ENCODE measurements at places on chromosomes 13 and 19.

GRCh38 chr19:55208880-55209692, at the start of gene PTPRH:
PTPRH (minus strand) TSS chr19:55209501; CDS start chr19:55209433, 68 bp downstream.
- DNase-seq, result peak; percentile 25

DNA sequence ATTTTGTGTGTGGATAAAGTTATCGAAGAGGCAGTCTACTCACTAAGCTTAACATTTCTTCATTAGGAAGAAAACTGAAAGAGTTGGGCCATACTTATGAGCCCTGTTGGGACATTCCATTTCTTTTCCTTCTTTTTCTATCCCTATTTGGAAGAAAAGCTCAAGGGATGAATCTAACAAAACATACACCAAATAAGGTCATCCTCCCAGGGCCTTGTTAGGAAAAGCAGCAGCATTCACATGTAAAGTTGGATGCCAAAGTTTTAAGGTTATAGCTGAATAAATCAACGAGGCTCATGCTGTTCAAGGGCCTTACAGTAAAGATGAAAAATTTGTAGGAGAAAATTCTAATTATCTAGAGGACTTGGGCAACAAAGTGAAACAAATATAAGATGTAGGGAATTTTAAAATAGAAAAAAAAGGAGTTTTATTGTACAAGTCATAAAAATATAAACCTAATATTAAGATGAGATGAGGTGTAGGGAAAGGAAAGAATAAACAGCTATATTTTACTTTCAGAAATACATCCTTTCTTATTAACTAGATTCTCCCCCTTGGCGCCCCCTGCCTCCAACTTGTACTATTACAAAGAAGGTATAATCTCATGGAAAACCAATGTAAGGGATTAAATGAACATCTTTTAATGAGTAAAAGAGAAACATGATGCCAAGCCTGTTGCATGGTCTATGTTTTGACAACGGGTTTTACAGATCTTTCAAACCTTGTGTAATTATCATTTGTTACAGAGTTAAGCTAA, 160.4 kb downstream of the PCDH20 start:
- no peak for DNase-seq

DNA sequence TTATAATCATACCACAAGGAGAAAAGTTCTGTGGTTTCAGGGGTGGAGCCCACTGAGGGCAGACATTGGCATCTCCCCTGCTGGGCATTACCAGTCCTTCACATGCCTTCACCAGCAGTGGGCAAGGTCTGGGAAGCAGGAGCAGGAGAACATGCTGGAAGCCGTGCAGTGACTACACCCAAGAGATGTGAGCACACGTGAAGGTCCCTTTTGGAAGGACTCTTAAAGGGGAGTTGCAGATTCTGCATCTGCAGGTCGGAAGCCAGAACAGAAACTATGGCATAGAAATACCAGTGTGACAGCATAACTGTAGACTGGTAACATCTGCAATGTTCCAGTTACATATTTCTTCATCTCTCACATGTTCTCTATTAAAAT, 26.9 kb upstream of the KL start:
- no peak for DNase-seq

- DNase-seq, result no peak
Measured at GRCh38 chr13:34369931-34370330, 552.0 kb downstream of the RFC3 start.

GRCh38 chr13:74771964-74772363, 637.8 kb upstream of the KLF12 start:
- DNase-seq, result no peak

DNA sequence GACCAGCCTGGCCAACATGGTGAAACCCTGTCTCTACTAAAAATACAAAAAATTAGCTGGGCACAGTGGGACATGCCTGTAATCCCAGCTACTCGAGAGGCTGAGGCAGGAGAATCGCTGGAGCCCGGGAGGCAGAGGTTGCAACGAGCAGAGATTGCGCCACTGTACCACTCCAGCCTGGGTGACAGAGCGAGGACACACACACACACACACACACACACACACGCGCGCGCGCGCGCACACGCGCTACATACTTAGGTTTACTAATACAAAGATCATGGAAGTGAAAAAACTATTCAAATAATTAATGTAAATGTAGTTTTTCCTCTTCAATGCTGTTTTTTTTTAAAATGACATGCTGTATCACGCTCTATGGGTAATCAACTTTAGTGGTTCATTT, 58.5 kb upstream of the ZDHHC20 start:
- DNase-seq, result no peak

DNA sequence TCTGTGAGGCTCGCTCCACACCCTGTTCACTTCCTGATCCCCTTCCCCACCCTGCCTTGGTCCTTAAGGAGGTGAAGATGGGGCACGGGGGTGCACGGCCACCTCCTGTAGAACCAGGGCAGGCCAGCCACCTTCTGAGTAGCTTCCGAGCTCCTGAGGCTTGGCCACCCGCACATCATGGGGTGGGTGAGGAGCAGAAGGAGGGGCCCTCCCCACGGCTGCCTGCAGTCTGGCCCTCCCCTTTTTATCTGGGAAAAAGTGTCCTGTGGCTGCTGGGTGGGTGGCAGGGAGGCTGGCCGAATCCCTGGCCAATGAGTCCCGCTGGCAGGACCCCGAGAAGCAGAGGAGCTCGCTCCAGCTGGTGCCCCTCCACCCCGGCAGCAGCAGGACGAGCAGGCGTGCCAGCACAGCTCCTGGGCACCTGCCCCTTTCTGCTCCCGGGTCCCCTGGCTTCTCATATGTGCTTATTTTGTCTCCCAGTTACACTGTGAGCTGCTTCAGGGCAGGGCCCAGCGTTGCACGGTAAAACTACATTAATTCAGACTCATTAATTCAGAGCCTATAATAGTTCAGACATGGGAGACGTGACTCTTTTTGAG, 135.0 kb downstream of the KDM4B start:
- no peak for DNase-seq

DNA sequence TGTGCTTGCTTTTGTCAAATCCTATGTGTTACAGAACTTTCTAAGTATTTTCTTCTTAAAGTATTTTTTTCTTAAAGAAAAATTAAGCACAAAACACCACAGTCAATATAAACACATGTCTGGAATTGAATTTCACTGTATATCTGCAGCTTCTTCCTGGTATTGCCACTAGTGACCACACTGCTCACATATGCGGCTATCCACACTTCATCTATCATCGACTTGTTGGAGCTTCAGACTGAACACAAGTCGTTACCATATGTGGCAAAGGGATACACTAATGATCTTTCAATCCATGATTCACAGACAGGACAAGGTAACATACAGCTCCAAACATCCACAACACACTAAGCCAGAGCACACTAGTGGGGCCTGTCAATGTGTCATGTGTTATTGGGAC, 498.4 kb upstream of the ARGLU1 start:
- no peak for DNase-seq

GRCh38 chr13:109906976-109907375, 120.6 kb upstream of the IRS2 start:
- DNase-seq, result no peak

- no peak for DNase-seq
Measured at GRCh38 chr13:22592515-22592914, 588.3 kb upstream of the SGCG start.

GRCh38 chr13:91596842-91597241, 198.4 kb downstream of the GPC5 start:
- DNase-seq, result no peak

DNA sequence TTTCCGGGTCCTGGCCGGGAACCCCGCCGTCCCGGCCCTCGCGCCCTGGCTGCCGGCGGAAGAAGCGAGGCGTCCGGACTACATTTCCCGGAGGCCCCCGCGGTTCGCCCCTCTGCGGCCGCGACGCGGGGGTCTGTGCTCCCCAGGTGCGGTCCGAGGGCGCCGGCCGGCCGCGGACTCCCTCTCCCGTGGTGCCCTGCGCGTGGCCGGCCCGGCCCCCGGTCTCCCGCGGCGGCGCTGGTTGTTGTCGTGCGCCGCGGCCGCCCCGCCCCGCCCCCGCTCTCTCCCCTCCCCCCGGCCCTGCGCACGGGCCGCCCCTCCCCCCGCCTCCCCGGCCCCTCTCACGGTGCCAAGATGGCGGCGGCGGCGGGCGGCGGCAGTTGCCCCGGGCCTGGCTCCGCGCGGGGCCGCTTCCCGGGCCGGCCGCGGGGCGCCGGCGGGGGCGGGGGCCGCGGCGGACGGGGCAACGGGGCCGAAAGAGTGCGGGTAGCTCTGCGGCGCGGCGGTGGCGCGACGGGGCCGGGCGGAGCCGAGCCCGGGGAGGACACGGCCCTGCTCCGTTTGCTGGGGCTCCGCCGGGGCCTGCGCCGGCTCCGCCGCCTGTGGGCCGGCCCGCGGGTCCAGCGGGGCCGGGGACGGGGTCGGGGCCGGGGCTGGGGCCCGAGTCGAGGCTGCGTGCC, at the start of gene KMT2B:
TSS of gene KMT2B (plus strand) at position 339 of the 680 bp plus-strand sequence. CDS start at position 355, 16 bp downstream.
- no peak for DNase-seq

DNA sequence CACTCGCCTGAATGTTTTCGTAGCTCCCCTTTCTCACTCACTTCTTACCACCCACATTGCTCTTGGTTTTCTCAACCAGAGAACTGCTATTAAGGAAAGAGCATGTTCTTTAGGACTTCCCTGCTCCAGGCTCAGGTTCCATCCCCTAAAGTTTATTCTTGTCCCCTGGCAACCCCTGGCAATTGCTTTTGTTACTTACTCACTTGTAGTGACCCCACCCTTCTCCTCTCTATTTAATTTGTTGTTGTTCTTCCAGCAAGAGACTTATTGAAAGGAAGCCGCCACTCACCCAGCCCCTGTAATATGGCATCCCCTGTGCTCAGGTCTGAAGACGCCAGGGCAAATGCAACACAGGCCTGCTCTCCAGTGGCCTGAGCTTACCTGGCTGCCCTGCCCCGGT, 233.7 kb upstream of the SOX21 start:
- DNase-seq, result no peak

DNA sequence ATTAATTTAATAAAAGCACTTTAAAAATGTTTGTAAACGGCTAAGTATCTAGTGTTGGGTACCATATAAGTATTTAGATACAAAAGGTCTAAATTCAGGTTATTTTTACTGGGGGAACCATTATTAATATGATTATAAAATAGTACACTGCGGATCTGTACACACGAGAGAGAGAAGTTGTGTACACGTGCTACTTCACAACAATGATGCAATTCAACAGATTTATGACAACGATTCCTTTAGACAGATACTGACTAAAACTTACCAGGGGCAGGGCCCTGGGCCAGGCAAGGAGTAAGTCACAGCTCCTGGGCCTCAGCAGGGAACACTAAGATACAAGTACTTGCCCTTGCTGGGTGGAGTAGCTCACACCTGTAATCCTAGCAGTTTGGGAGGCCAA, 29.1 kb upstream of the TPTE2 start:
- no peak for DNase-seq

- no peak for DNase-seq
Measured at GRCh38 chr19:16830679-16831078, 1.5 kb downstream of the SIN3B start.

DNA sequence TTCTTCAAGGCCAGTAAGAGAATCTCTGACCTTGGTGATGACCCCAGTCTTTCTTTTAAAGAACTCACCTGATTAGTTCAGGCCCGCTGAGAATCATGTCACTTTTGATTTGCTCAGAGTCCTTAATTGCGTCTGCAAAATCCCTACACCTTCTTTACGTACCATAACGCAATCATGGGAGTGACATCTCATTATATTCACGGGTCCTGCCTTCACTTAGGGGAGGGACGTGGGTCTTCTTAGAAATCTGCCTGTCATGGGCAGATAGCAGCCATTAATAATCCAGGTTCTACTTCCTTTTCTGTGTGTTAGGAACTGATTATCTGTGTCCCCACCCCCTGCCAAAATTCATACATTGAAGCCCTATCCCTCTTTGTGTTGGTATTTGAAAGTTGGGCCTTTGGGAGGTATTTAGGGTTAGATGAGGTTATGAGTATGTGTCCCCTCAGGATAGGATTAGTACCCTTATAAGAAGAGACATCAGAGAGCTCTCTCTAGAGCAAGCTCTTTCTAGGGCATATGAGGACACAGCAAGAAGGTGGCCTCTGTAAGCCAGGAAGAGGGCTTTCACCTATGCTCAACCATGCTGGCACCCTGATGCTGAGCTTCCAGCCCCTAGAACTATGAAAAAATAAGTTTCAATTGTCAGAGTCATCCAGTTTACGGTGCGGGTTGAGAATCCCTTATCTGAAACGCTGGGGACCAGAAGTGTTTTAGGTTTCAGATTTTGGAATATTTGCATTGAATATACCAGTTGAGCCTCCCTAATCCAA, 9.9 kb downstream of the TPP2 start:
- DNase-seq, result no peak

GRCh38 chr13:25625414-25625813, 253.6 kb downstream of the ATP8A2 start:
- DNase-seq, result no peak

DNA sequence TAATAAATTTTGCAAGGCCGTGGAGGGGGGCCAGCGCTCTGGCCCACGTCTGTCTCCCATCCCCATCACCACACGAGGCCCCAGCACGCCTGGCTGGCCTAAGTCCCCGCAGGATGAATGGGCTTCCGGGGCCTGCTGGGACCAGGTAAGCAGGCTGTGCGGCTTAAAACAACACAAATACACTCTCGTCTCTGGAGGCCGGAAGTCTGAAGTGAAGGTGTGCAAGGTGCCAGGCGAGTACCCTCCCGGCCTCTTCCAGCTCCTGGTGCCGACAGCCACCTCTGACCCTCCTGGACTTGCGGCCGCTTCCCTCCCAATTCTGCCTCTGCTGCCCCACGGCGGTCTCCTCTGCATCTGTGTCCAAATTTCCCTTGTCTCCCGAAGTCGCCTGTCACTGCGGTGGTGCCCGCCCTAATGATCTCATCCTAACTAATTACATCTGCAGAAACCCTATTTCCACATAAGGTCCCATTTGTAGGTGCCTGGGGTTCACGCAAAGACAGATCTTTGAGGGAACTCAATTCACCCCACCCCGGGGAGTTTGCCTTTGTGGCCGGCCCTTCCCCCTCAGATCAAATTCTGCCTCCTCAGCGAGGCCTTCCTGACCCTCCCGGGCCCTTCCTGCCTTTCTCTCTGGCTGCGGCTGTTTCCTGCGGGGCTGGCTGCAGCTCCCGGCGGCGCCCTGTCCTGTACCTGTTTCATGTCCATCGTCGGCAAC, 8.1 kb upstream of the PTBP1 start:
- DNase-seq, result no peak

DNA sequence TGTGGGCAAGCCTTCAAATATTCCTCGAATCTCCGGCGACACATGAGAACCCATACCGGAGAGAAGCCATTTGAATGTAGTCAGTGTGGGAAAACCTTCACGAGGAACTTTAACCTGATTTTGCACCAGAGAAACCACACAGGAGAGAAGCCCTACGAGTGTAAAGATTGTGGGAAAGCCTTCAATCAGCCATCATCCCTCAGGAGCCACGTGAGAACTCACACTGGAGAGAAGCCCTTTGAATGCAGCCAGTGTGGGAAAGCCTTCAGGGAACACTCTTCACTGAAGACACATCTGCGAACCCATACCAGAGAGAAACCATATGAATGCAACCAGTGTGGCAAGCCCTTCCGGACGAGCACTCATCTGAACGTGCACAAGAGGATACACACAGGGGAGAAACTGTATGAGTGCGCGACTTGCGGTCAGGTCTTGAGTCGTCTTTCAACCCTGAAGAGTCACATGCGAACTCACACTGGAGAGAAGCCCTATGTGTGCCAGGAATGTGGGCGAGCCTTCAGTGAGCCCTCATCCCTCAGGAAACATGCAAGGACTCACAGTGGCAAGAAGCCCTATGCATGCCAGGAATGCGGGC, 28.8 kb downstream of the ZNF333 start:
- DNase-seq, result no peak

- DNase-seq, result no peak
Measured at GRCh38 chr19:56637976-56638555, 4.9 kb upstream of the SMIM17 start.
